GM23338 (cell line): ENCODE measurements at places on chromosomes 12 and 14. TPM values are rescaled to one million over a fixed set of nuclear protein-coding genes. Genes with fewer than 3 reads are reported as not detected.

Gene CCDC38
- total RNA-seq, result not detected in 2 replicates

Gene AHNAK2
- 2.6 TPM in 2 replicates for total RNA-seq

Gene PLEKHG7
- not detected in 2 replicates for total RNA-seq

Gene RD3L
- total RNA-seq, result not detected in 2 replicates

Gene RNU6-7
- total RNA-seq, result not detected in 2 replicates
